ENCODE measurements at places on chromosomes 5 and 9.

GRCh38 chr9:134338394-134339182, 12.3 kb downstream of the RXRA start:
- no peak for DNase-seq

- no peak for DNase-seq
Measured at GRCh38 chr5:133933169-133933509, 35.3 kb downstream of the C5orf15 start.

DNA sequence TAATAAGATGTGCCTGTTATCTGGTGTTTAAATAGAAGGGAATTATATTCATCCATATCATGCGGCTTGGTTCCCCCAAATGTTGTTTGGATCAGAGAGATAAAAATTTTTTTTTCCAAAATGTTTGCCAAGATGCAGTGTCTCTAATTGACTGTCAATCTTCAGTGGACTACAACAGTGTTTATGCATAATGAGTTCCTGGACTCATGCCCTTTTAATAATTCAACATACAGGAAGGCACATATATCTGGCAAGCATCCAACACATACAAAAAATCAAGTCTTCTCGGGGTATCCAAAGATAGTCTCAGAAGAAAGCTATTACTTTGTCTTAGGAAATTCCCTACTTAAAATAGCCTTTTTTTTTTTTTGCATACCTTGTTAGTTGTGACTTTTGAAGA, 1534.7 kb downstream of the EFNA5 start:
- DNase-seq = no peak

- DNase-seq = no peak
Measured at GRCh38 chr5:133925269-133925668, 43.2 kb downstream of the C5orf15 start.

- DNase-seq = no peak
Measured at GRCh38 chr5:167984951-167985350, 306.5 kb upstream of the WWC1 start.

DNA sequence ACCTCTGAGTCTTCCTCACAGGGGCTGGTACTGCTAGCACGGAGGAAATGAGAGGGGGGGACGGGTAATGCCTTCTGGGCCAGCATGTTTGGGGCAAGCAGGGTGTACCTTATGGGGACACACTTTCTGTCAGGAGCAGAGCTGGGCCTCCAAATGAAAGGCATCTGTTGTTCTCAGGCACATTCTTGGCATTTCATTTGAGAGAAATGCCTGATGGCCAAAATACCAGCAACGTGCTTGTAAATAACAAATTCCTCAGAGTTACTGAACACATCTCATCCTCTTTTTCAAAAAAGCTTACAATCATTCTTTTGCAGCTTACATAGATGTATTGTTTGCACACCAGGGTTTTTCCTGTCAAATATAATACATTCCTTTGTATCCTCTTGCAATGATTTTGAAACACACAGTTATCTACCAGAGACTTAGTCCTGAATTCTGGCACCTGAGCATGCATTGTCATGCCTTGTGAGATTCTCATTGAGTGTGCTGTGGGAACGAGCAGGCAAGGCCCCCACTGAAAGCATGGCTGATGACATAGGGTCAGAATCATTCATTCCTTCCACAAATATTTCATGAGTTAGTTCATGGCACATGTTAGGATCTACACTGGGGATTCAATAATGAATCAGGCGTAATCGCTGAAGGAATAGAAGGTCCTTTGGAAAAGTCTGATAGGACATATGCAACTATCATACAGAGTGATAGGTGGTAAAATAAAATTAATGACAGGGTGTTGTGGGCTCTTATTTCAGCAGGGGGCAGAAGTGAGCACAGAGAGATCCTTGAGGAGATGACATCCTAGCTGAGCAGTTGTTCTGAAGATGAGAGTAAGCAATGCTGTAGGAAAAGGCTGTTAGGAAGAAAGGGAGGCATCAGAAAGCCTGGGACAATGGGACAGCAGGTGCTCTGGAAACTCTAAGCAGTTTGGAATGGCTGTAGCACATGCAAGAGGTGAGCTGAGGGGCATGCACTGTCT, 260.9 kb upstream of the TUT7 start:
- no peak for DNase-seq

DNA sequence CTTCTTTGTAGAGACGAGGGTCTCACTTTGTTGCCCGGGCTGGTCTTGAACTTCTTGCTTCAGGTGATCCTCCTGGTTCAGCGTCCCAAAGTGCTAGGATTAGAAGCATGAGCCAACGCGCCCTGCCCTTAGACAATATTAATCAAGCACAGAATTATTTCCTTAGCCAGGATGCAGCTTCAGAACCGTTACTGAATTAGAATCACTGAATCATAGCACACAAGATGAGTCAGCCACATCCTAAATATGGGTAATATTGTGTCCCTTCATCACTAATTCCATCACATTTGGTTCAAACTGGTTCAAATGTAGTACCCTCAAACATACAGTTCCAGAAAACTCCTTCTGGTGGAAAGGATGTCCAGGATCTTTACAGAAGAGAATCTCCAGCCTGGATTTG, 82.7 kb downstream of the BNC2 start:
- no peak for DNase-seq

- no peak for DNase-seq
Measured at GRCh38 chr5:113524927-113525326, 11.4 kb downstream of the YTHDC2 start.

- DNase-seq = no peak
Measured at GRCh38 chr5:119694284-119694683, 64.9 kb downstream of the FAM170A start.

- no peak for DNase-seq
Measured at GRCh38 chr5:15926586-15926985, 253.0 kb downstream of the MARCHF11 start.

- no peak for DNase-seq
Measured at GRCh38 chr5:173835661-173836060, 52.5 kb upstream of the CPEB4 start.

DNA sequence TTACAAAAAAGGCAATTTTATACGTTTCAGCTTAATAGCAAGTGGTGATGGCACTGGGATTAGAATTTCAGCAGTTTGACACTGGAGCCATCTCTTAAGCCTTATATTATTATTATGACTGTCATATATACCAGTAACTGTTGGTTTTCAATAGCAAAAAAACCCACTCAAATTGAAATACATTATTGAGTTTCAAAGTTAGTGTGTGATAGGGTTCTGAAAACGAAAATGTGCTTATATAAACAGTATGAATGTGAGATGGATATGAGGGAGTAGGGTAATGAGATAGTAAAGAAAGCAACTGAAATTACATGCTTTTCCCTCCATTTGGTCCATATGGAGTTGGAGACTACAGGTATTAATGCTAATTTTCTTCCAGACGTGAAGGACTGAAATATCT, 68.6 kb upstream of the ACTBL2 start:
- no peak for DNase-seq

DNA sequence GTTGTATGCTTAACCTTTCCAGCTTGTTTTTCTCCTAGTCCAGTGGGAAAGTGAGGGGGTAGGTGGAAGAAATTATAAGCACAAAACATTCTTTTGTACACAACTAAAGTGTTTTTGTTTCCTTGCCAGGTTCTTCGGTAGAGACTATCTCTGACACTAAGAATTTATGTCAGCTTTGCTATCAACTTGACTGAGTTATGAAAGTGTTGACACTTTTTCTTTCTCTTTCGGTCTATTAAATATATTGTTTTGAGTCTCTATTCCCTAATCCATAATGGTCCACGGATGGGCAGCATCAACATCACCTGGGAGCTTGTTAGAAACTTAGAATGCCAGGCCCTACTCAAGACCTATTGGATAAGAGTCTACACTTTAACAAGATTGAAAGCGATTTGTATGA, 195.0 kb upstream of the ATP10B start:
- no peak for DNase-seq

DNA sequence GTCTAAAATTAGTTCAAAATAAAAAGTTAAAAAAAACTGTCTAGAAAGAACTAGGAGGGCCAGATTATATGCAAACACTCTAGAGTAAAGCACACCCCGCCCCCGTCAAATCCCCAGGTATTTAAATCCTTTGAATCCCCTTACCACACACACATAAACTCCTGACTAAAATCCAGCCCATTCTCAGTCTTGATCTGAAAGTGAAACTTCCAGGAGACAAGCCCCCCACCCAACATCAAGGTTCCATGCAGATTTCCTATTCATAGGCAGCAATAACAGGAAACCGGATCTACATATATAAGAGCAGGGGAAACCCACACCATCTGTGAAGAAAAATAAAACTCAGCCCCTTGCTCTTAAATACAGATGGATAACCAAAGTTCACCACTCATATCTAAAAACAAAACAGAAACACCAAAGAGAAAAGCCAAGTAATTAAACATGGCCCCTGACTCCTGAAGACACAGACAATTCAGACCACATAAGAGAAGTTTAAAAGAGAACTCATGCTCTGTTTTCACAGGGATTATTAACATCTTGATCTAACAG, 42.3 kb downstream of the MARCHF3 start:
- no peak for DNase-seq

GRCh38 chr5:149485655-149486615, 65.3 kb downstream of the CSNK1A1 start:
- no peak for DNase-seq

DNA sequence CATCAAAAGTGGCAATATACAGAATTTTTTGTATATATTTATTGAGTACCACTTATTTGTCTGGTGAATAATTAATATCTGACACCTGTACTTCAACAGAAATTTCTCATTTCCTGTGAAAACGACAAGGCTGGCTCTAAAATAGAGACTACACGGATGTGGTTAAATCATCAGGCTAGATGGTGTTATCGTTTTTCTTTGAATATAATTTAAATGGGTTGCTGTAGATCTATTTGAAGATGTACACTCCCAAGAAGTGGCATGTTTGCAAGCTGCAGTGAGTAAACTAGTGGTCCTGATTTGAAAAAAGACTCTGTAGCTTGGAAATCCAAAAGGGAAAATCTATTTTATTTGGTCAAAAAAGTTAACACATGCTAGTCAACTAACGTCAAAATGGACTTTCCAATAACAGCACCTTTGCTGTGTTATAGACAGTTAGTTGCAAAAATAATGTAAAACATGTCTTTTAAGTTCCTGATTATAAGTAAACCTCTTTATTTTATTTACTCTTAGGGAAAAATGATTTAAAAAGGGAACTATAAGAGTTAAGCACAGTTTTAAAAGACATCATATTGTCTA, 13.8 kb downstream of the ST8SIA4 start:
- DNase-seq = no peak

- no peak for DNase-seq
Measured at GRCh38 chr9:116566677-116567488, 120.2 kb upstream of the TRIM32 start.

GRCh38 chr5:99702565-99702964, 773.8 kb upstream of the CHD1 start:
- DNase-seq = no peak

All from activated CD4-positive, alpha-beta T cell treated with anti-CD3 and anti-CD28 coated beads, Interleukin-2, amount 50 U/mL, for 24 hours (primary cell).